ENCODE measurements at places on chromosomes 3 and 15.

- H3K4me1 ChIP-seq = peaks cover 25% of the 10 kb centered on the region
- H3K27me3 ChIP-seq = peaks cover 9% of the 10 kb centered on the region
- peak overlapping the region; percentile 89 for H3K27ac ChIP-seq
- no peak overlapping the region for H3K4me3 ChIP-seq
- no peaks in the 10 kb centered on the region for H3K36me3 ChIP-seq
Measured at GRCh38 chr3:165642761-165643420, 194.3 kb downstream of the BCHE start.

- H3K4me1 ChIP-seq = no peaks in the 10 kb centered on the region
- no peaks in the 10 kb centered on the region for H3K36me3 ChIP-seq
- H3K27me3 ChIP-seq = no peaks in the 10 kb centered on the region
- H3K4me3 ChIP-seq = no peak overlapping the region
Measured at GRCh38 chr3:4797201-4797705, 182.0 kb upstream of the BHLHE40 start.

- no peak overlapping the region for H3K4me3 ChIP-seq
- H3K27ac ChIP-seq = no peak overlapping the region
- no peaks in the 10 kb centered on the region for H3K27me3 ChIP-seq
- H3K36me3 ChIP-seq = no peaks in the 10 kb centered on the region
- no peak for DNase-seq
- H3K4me1 ChIP-seq = peaks cover 2% of the 10 kb centered on the region
Measured at GRCh38 chr15:57112178-57112577, 193.7 kb downstream of the TCF12 start.

- no peak for DNase-seq
- no peaks in the 10 kb centered on the region for H3K36me3 ChIP-seq
- H3K27me3 ChIP-seq = no peaks in the 10 kb centered on the region
- no peak overlapping the region for H3K27ac ChIP-seq
- H3K4me3 ChIP-seq = no peak overlapping the region
Measured at GRCh38 chr3:170732660-170733245, 137.2 kb downstream of the RPL22L1 start.

GRCh38 chr15:74907163-74907870 is 666 bp upstream of the FAM219B start:
- no peak for DNase-seq
- no peaks in the 10 kb centered on the region for H3K27me3 ChIP-seq
- peak overlapping the region; percentile 79 for H3K4me3 ChIP-seq
- H3K36me3 ChIP-seq = peaks cover 10% of the 10 kb centered on the region
- peak overlapping the region; percentile 32 for H3K27ac ChIP-seq
- peaks cover 11% of the 10 kb centered on the region for H3K4me1 ChIP-seq

GRCh38 chr3:71718072-71718471 is 7.1 kb downstream of the EIF4E3 start:
- no peaks in the 10 kb centered on the region for H3K4me1 ChIP-seq
- no peaks in the 10 kb centered on the region for H3K36me3 ChIP-seq
- no peak overlapping the region for H3K4me3 ChIP-seq
- no peak overlapping the region for H3K27ac ChIP-seq

GRCh38 chr3:72657666-72658065 is 190.6 kb downstream of the SHQ1 start:
- no peak overlapping the region for H3K27ac ChIP-seq
- no peak overlapping the region for H3K4me3 ChIP-seq
- H3K4me1 ChIP-seq = no peaks in the 10 kb centered on the region
- H3K36me3 ChIP-seq = no peaks in the 10 kb centered on the region
- peaks cover 13% of the 10 kb centered on the region for H3K27me3 ChIP-seq

- H3K4me3 ChIP-seq = no peak overlapping the region
- no peak overlapping the region for H3K27ac ChIP-seq
- no peak for DNase-seq
- H3K27me3 ChIP-seq = no peaks in the 10 kb centered on the region
- H3K4me1 ChIP-seq = peaks cover 35% of the 10 kb centered on the region
- H3K36me3 ChIP-seq = peaks cover 6% of the 10 kb centered on the region
Measured at GRCh38 chr3:119302697-119303551, 8.7 kb downstream of the ARHGAP31 start.

GRCh38 chr3:51671734-51672475 is 853 bp downstream of the TEX264 start:
- H3K4me1 ChIP-seq = peaks cover 12% of the 10 kb centered on the region
- H3K27ac ChIP-seq = peak overlapping the region; percentile 55
- H3K36me3 ChIP-seq = peaks cover 2% of the 10 kb centered on the region
- DNase-seq = peak; percentile 65
- H3K27me3 ChIP-seq = no peaks in the 10 kb centered on the region

DNA sequence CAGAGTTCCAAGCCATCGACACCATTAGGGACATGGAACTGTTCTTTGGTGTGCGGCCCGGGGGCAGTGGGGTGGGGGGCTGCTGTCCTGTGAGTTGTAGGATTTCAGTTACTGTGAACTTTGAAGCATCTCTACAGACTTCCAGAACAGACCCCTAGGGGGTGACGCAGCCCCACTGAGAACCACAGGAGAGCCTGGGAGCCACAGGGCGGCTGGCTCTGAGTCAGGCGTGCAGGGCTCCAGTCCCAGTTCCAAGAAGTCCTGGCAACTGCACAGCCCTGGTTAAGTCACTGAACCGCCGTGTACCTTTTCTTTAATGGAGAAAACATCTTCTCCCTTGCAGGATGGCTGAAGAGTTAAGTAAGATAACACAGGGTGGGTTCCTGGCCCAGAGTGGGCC is 23.5 kb upstream of the LRTM1 start:
- H3K4me1 ChIP-seq = no peaks in the 10 kb centered on the region
- no peaks in the 10 kb centered on the region for H3K36me3 ChIP-seq
- H3K27ac ChIP-seq = no peak overlapping the region
